Stimulated activated CD4-positive, alpha-beta T cell treated with anti-CD3 and anti-CD28 coated beads, Interleukin-15, amount 100 ng/mL, for 1 hour (primary cell): ENCODE measurements at places on chromosomes 12 and 14.
A peak's percentile ranks its signal among the peaks of the same experiment; 100 is the strongest.

- no peak for DNase-seq
These were observed 46.3 kb upstream of the PCED1B start for GRCh38 chr12:47033081-47033480.

DNA sequence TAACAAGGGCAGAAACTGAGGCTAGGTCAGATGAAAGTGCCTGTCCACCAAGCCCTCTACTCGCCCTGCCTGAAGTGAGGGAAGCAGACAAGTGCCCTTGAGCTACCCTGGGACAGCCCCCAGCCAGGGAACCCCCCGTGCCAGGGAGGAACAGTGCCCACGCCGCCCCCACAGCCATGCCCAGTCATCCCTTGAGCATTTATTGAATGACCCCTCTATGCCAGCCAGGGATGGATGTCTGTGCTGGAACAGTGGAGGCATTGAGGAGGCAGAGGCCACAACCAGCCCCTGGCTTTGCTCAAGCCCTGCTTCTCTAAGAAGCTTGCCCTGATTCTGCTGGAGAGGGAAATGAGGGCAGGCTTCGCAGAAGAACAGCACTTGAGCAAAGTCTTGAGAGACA is 3.7 kb upstream of the AQP6 start:
- DNase-seq, result no peak

- no peak for DNase-seq
These were observed 20.0 kb downstream of the BORCS5 start for GRCh38 chr12:12376646-12377448.

- DNase-seq, result no peak
These were observed 379.6 kb downstream of the LRIG3 start for GRCh38 chr12:58540480-58541299.

DNA sequence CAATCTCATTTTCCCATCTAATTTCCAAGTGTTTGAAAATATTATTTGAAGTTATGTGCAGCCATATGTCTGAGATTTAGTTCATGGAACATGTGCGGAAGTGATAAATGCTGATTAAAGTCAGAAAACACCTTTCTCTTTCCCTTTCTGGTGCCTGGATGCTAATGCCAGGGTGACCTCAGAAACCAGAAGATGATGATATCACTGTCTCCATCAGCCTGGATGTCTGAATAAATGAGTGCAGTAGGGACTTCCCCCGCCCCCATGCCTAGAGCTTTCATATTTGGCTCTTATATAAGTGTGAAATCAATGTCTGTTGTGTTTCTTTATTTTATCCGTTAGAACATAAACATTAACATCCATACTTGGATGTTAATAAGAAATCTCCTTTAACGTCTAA is 261.9 kb upstream of the LRIG3 start:
- no peak for DNase-seq

- DNase-seq, result no peak
These were observed 10.6 kb upstream of the CLEC12A start for GRCh38 chr12:9960590-9960989.

GRCh38 chr12:54956818-54957641 is 27.5 kb downstream of the TESPA1 start:
- DNase-seq, result no peak

GRCh38 chr12:46523863-46524770 is 151.5 kb upstream of the SLC38A2 start:
- DNase-seq, result no peak

- DNase-seq, result no peak
These were observed 450.7 kb downstream of the GALC start for GRCh38 chr14:87542288-87542687.

- DNase-seq, result peak; percentile 75
These were observed 576 bp downstream of the ZBTB1 start for GRCh38 chr14:64504897-64505794.

DNA sequence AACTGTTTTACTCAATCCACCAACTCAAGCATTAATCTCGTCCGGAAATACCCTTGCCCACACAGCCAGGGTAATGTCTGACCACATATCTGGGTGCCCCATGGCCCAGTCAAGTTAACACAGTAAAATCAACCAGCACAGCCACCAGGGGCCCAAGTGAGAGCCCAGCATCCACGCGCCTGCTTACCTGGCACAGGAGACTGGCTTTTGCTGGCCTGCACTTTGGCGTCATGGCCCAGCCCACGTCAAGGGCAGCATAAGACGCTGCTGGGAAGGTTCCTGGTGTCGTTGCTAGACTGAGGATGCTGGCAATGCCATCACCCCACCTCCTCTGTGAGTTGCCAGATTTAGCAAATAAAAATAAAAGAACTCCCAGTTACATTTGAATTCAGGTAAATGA is 53.6 kb upstream of the BCL11B start:
- DNase-seq, result no peak

DNA sequence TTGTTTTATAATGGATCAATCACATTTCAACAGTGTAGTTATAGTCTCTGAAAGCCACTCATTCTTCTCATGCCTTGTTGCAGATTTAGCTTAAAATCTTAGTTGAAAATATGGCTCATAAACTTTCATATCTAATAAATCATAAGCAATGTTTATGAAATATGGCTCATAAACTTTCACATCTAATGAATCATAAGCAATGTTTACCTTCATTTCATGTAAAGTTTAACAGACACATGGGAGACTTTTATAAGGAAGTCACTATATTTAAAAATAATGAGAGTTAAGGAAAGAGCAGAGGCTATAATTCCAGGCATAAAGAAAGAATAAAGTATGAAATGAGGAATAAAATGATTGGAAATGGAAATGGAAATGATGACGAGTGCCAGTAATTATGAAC is 1042.1 kb downstream of the FSCB start:
- no peak for DNase-seq

- DNase-seq, result no peak
These were observed 349.5 kb upstream of the RGS6 start for GRCh38 chr14:71582705-71583104.

DNA sequence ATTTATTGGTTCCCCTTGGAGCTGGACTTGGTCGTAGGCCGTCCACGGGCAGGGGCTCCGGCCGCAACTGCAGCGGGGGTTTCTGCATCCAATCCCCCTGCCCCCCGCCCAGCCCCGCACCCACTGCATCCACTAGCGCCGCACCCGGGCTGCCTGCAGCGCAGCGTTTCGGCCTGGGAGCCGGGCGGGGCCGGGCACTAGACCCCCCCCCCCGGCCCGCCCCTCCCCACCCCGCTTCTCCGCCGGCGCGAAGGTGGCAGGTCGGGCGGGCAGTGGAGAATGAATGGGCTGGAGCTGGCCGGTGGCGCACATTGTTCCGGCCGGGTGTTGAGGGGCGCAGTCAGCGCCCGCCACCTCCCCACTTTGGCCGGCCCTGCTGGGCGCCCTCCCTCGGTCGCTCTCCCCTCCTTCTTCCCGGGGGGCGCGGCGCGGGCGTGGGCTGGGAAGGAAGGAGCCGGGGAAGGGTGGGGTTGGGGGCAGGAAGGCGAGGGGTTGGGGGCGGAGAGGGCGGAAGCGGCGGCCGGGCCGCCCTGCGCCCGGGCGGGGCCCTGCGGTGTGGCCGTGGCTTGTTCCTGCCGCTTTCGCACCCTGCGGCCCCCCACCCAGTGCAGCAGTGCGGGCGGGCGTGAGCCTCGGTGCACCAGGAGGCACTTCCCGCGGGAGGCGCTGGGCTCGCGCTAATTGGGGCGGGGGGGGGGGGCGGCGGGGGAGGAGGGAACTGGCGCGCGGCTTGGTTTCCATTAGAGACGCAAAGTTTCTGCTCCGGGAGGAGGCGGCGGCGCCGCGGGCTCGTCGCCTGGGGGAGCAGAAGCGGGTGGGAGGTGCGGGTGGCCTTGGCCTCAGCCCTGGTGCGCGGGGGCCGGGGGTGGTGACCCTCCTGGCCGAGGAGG is 841 bp downstream of the CALM1 start:
- DNase-seq, result peak; percentile 33

- no peak for DNase-seq
These were observed 18.9 kb downstream of the ALDH2 start for GRCh38 chr12:111785651-111786050.

GRCh38 chr14:89485264-89485663 is 68.2 kb upstream of the FOXN3 start:
- DNase-seq, result no peak
